Stimulated activated CD8-positive, alpha-beta memory T cell treated with anti-CD3 and anti-CD28 coated beads, Interleukin-12 subunit alpha, Interleukin-12 subunit beta, amount 100 ng/mL, for 4 hours (primary cell): ENCODE measurements at places on chromosomes 11 and 22.

GRCh38 chr11:6319001-6319703 is 1.1 kb downstream of the CAVIN3 start:
- DNase-seq: no peak

GRCh38 chr11:27095887-27096286 is 55.3 kb downstream of the BBOX1 start:
- DNase-seq: no peak

DNA sequence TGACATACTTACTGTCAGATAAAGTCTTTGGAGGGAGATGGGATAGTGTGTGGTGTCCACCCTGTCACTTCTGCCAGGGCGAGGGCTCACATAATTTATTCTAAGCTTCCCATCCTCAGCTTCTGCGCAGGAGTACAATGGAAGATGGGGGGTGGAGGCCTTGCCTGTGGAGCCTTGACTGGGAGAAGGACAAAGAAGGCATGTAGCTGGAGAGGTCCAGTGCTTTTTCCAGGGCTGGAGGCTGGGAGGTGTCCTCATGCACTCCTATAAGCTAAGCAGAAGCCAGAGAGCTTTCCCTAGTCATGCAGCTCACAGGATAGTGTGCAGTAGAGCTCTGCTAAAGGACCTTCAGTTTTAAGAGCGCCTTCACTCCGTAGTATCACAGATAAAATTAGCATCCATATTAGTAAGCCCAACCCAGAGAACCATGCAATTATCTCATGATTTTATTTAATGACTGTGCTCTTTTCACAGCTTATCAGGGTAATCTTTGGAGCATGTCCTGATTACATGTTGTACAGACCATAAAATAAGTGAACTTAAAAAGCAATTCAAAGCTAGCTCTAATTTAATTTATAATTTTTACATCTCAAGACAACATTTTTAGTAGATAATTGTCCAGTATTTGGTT is 148.3 kb downstream of the TEAD1 start:
- DNase-seq: no peak

DNA sequence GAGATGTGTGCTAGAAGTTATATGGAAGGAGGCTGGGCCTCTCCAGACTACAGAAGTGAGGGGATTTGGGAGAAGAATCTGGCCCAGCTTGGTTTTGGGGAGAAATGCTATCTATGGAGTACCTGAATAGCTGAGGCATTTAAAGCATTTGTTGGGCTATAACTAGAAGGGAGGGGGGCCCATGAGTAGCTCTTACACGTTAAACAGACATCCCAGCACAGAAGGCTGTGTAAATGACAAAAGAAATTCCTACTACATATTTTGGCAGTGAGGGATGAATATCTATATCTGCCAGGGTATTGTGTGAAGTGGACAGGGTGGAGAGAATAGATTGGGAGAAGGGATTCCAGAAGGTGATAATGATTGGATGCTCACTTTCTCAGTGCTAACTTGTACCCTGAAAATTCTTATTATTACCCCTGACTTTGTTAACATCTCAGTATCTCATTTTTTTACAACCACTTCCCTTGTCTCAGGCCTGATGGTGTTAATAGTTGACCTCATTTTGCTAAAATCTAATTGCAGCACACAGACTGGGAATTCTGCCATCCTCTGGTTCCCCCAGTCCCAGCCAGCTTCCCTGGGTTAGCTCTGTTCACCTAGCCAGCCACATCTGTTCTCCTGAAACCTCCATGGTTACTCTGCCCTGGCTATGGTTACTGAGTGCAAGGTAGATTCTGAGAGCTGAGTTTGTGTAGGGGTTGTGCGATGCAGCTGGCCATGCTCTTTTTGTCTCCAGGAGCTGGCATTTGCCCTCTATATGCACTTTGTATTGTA is 28.8 kb upstream of the RRM1 start:
- no peak for DNase-seq
